ENCODE measurements at places on chromosomes 12 and 14.

DNA sequence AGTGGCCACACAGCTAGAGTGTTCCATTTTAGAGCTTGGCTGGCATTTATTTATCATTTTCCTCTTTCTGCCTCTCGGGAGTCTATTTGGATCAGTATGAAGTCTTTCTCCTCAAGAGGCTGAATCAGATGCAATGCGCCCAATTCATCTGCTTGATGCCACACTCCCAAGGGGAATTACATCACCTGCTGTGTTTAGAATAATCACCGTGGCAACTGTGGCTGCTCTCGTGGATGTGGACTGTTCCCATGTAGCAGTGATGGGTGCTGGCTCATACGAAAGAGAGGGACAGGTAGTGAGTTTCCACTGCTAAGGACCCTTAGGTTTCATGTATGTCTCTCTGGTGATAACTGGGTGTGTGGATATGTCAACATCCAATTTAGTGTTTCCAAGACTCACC, 70.7 kb downstream of the SRRM4 start:
- DNase-seq = no peak

- DNase-seq = peak; percentile 13
These were observed 821 bp downstream of the TMEM106C start for GRCh38 chr12:47964106-47964728.

DNA sequence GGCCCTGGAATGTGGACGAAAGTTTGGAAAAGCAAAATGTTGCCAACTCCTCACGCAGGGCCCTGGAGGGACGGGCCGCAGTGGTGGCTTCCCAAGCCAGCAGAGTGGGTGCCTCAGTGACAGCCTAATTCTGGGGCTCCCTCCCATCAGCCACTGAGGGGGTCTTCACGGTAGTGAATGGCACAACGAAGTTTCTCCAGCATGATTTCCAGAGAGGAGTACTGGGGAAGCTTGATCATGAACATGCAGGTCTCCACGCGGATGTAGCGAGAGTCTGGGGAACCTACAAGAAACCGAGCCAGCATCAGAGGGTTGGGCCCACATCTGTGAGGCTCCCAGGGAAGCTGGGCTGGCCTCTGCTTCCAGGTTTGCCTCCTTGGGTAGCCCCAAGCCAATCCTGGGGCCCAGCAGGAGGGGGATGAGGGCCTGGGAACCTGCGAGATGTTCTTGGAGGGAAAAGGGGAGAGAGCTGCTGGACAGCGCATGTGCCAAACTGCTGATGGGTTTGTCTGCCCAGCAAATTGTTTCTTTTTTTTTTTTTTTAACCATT, 37.0 kb downstream of the TRAFD1 start:
- DNase-seq = no peak

DNA sequence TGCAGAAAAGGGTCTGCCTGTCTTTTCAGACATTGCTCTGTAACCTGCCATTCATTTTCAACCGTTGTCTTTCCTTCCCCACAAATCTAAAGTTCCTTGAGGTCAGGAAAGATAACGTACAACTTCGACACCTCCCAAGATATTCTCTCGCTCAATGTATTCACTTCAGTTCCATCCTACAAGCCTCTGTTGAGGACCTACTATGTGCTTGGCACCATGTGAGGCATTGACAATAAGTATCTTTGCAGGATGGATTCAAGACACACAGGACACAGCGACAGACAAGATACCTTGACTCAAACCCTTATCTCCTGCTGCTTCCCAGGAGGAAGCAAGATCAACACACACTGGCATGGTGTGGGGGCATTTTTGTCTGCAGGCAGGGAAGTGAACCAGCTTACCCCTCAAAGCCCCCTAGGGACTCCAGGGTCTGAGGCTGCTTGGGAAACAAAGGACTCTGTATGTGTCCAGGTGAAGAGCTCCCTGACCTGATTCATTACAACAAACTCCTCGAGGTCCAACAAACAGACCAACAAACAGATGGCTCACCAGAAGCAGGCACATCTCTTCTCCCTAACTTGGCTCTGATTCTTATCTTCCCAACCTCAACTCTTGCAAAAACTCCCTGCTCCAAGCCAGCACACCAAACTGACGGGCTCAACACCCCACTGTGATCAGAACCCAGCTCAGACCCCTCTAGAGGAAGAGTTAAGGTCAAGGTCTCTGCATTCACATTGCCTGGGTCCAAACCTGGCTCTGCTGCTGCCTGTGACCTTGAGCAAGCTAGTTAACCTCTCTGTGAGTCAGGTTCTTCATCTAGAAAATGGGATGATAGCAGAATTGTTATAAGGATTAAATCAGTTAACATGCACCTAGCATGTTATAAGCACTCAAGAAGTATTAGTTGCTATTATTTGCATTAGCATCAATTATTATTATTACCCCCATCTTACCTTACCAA, 6.3 kb downstream of the NUAK1 start:
- DNase-seq = no peak

GRCh38 chr14:103731916-103732867, 16.6 kb downstream of the ZFYVE21 start:
- DNase-seq = no peak

All from brain (organoid and tissue), 16 donors.